ENCODE measurements at places on chromosomes 11 and 22. TPM values are rescaled to one million over a fixed set of nuclear protein-coding genes. Genes with fewer than 3 reads are reported as not detected.

The CABP4 gene
- total RNA-seq = 1.2 TPM

DNA sequence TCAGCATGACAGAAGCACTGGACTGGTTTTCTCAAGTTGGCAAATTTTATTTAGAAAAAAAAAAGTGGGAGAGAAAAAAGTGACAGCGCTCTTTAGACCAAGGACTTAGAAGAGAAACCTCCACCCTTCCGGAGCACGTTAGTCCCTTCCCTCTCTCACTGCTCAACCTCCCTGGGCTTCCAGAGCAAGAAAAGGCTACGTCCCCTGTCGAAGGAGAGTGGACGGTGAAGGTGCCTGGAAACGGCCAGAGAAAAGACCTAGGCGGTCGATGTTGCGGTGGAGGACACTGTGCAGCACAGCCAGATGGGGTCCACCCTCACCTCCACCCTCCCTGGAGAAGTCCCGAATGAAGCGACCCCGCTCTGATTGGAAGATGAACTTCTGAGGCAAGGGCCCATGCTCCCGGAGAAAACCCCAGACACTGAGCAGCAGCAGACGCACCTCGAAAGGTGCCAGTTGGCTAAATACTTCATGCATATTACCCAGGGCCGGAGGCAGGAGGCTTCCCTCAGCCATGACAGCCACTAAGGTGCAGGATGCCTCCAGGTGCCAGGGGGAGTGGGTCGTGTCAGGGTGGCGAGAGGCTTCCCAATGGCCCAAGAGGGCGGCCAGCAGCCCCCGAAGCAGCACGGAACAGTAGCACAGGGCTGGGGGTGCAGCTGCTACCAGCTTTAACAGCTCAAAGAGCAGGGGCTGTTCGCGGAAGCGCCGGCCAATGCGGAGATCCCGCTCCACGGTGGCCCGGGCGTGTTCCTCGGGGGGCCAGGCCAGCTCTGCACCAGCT lies 604 bp upstream of the GANAB start:
- H3K4me3 ChIP-seq = no peak overlapping the region
- H3K27ac ChIP-seq = no peak overlapping the region
- H3K4me1 ChIP-seq = no peaks in the 10 kb centered on the region
- no peaks in the 10 kb centered on the region for H3K27me3 ChIP-seq

DNA sequence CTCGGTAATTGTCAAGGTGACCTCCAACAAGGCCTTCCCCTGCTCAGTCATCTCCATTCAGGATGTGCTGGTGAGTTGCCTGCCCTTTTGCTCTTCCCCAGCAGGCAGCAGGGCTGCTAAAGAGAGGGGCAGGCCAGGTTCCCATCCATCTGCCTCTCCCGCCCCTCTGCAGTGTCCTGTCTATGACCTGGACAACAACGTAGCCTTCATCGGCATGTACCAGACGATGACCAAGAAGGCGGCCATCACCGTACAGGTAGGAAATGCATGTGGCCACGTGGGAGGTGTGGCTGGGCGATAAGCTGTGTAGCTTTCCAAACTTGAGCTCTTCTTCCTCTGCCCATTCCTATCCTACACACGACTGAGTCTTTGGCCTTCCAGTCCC lies 4.0 kb downstream of the SIDT2 start:
- H3K27me3 ChIP-seq = no peaks in the 10 kb centered on the region
- H3K4me1 ChIP-seq = peaks cover 9% of the 10 kb centered on the region
- DNase-seq = no peak
- no peak overlapping the region for H3K27ac ChIP-seq

The KCTD14 gene
- 0.15 TPM for total RNA-seq

The APOL1 gene
- 0.12 TPM for total RNA-seq

- H3K36me3 ChIP-seq = no peaks in the 10 kb centered on the region
- no peaks in the 10 kb centered on the region for H3K27me3 ChIP-seq
- no peak overlapping the region for H3K4me3 ChIP-seq
- no peak overlapping the region for H3K27ac ChIP-seq
- no peaks in the 10 kb centered on the region for H3K4me1 ChIP-seq
- no peak for DNase-seq
Measured at GRCh38 chr11:27039873-27040272, 742 bp upstream of the BBOX1 start.

DNA sequence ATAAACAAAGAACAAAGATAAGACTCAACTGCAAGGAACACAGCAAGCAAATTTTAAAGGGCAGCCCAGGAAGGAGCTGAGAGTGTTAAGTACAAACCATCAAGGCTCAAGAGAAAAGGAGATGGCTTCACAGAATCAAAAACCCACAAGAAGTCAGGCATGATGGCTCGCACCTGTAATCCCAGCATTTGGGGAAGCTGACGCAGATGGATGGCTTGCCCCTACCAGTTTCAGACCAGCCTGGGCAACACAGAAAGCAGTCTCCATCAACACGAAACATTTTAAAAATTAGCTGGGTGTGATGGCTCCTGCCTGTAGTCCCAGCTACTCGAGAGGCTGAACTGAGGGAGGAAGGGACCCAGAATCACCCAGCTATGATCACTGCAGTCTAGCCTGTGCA lies 32.6 kb downstream of the MAPK1 start:
- no peaks in the 10 kb centered on the region for H3K27me3 ChIP-seq
- DNase-seq = no peak
- H3K4me1 ChIP-seq = peaks cover 25% of the 10 kb centered on the region
- H3K36me3 ChIP-seq = no peaks in the 10 kb centered on the region
- no peak overlapping the region for H3K27ac ChIP-seq

The MIOX gene
- total RNA-seq = not detected

The TSKU gene
- 18.2 TPM for total RNA-seq

GRCh38 chr11:17991783-17992433 lies 20.9 kb downstream of the SERGEF start:
- H3K36me3 ChIP-seq = no peaks in the 10 kb centered on the region
- no peak overlapping the region for H3K4me3 ChIP-seq
- H3K27me3 ChIP-seq = no peaks in the 10 kb centered on the region
- no peak overlapping the region for H3K27ac ChIP-seq
- peak; percentile 61 for DNase-seq

The CASP5 gene
- not detected for total RNA-seq

Data from SJCRH30 (cell line).